ENCODE measurements at places on chromosomes 4 and X. TPM values are rescaled to one million over a fixed set of nuclear protein-coding genes. Genes with fewer than 3 reads are reported as not detected.

The PNPLA4 gene
- 8.6 TPM for total RNA-seq

The FGB gene
- not detected for total RNA-seq

The NUDT10 gene
- 1.2 TPM for total RNA-seq

The RASSF6 gene
- total RNA-seq: 0.03 TPM

The RAI2 gene
- 2.0 TPM for total RNA-seq

The PDCL2 gene
- total RNA-seq: not detected

The SPATA4 gene
- total RNA-seq: 0.23 TPM

The RAB33A gene
- total RNA-seq: 5.1 TPM

The APLN gene
- 15.6 TPM for total RNA-seq
